Mesenchymal stem cell (in vitro differentiated cells and primary cell): ENCODE measurements at places on chromosomes 5 and 9.

DNA sequence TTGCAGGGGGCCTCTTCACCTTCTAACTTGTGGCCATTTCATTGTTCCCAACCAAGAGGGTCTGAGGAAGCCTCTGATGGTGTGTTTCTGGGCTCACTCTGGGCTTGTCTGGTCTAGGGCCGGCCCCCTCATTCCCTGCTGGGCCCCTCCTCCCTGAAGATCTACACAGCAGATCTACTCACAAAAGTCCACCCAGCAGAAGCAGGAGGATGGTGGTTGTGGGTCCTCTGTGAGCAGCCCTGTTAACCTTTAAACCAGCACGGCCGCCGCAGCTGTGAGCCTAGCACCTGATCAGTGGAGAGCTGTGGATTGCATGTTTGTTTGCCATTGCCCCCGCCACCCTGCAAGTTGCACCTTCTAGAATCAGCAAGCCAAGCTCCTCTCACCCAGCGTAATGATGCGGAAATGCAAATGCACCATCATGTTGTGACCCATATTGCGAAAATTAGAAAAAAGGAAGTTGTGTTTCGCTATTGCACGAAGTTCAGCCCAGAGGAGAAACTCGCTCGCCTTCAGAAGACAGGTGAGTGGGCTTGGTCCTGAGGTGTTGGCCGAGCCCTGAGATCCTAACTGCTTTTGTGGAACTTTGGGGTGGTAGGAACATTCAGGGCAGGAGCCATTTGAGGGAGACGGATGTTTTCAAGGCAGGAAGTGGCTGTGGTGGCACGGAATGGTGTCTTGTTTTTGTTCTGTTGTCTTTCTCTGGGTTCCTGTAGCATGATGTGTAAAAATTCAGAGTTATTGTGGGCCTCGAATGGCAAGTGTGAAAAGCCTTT is 16.7 kb downstream of the FGD3 start:
- no peak for DNase-seq
- peaks cover 24% of the 10 kb centered on the region for H3K27me3 ChIP-seq
- no peak overlapping the region for H3K4me3 ChIP-seq
- H3K4me1 ChIP-seq, result peaks cover 22% of the 10 kb centered on the region

DNA sequence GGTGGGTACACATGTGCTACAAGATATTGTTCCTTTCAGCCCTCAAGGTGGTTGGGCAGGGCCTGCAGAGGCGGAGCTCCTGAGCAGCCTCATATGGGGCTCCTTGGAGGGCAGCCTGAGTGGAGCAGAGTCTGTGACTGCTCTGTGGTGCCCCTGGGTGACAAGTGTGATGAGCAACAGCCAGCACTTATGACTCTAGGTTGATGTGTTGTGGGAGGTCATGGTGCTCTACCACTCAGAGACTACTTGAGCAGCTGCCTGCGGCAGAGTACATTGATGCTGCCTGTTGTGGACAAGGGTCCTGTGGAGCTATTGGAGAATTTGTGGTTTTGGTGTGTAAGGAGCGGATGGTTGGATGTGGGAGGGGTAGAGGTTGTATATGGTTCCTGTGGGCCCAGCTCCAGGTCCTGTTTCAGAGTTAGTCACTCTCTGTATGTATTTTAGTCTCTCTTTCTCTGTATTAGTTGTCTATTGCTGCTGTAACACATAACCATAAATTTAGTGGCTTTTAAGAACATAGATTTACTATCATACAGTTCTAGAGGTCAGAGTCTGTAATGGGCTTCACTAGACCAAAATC is 141.3 kb downstream of the SREK1 start:
- no peaks in the 10 kb centered on the region for H3K4me1 ChIP-seq
- peaks cover 6% of the 10 kb centered on the region for H3K27me3 ChIP-seq
- H3K36me3 ChIP-seq, result no peaks in the 10 kb centered on the region
- H3K4me3 ChIP-seq, result no peak overlapping the region

DNA sequence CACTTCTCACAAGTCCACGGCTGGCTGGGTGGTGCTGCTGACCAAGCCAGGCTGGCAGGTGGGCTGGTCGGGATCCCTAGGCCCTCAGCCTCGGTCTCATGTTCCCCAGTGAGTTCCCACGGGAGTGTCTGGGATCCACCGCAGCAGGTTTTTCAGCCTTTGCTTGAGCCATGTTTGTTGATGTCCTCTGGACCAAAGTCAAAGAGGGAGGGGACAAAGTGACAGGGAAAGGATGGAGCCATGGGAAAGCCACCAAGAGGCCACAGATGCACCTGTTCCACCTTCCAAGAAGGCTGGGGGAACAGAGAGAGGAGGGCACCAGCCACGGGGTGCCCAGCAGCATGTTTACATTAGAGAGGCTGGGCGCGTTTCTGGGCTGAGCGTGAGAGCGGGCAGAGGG is 2.8 kb upstream of the UBAC1 start:
- no peak overlapping the region for H3K4me3 ChIP-seq
- no peak for DNase-seq
- H3K27me3 ChIP-seq, result peaks cover 22% of the 10 kb centered on the region
- peaks cover 18% of the 10 kb centered on the region for H3K4me1 ChIP-seq
- H3K27ac ChIP-seq, result no peak overlapping the region

GRCh38 chr9:121685795-121686377 is 34.5 kb downstream of the DAB2IP start:
- peaks cover 40% of the 10 kb centered on the region for H3K36me3 ChIP-seq
- no peak overlapping the region for H3K27ac ChIP-seq
- no peak for DNase-seq
- H3K4me1 ChIP-seq, result peaks cover 7% of the 10 kb centered on the region
- no peak overlapping the region for H3K4me3 ChIP-seq
- H3K27me3 ChIP-seq, result peaks cover 60% of the 10 kb centered on the region

GRCh38 chr5:40402007-40402364 is 277.7 kb upstream of the PTGER4 start:
- H3K27me3 ChIP-seq, result no peaks in the 10 kb centered on the region
- no peak overlapping the region for H3K4me3 ChIP-seq

- H3K4me3 ChIP-seq, result no peak overlapping the region
- no peak for DNase-seq
- peaks cover 14% of the 10 kb centered on the region for H3K27me3 ChIP-seq
- H3K4me1 ChIP-seq, result peaks cover 2% of the 10 kb centered on the region
- H3K27ac ChIP-seq, result no peak overlapping the region
- H3K36me3 ChIP-seq, result no peaks in the 10 kb centered on the region
Measured at GRCh38 chr5:38576442-38576841, 20.0 kb upstream of the LIFR start.

- no peaks in the 10 kb centered on the region for H3K36me3 ChIP-seq
- no peaks in the 10 kb centered on the region for H3K4me1 ChIP-seq
- DNase-seq, result no peak
- no peak overlapping the region for H3K4me3 ChIP-seq
- H3K27ac ChIP-seq, result no peak overlapping the region
Measured at GRCh38 chr9:135262248-135262647, 174.8 kb downstream of the OLFM1 start.
